Left ventricle myocardium inferior (tissue), 1 donor: ENCODE measurements at places on chromosomes 6 and 20.

- no peak for DNase-seq
These were observed 77.6 kb downstream of the HIVEP2 start for GRCh38 chr6:142867355-142867801.

GRCh38 chr20:24032400-24032898 is 43.9 kb upstream of the GGTLC1 start:
- DNase-seq: no peak

- peak; percentile 40 for DNase-seq
These were observed 161.8 kb downstream of the LRFN2 start for GRCh38 chr6:40425192-40425919.

DNA sequence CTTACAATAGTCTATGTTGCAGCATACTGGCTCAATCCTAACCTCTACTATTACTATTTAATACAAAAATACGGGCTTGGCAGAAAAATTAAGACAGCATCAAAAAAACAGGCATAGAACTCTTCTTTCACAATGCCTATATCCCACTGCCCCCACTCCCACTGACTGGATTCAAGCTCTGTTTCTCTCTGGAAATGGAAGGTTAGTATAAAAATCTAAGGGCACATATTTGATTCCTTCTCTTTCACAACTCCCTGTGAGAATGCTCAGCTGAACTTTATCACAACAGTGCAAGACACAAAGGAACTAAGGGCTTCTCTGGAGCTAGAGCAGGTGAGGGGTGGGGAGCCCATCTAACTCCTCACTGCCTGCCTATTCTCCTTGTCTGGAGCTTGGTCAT is 258.4 kb upstream of the FAM83B start:
- no peak for DNase-seq

- no peak for DNase-seq
These were observed 1.1 kb upstream of the FAM162B start for GRCh38 chr6:116766506-116767176.

GRCh38 chr20:32661820-32662528 is 11.8 kb downstream of the C20orf203 start:
- DNase-seq: no peak

DNA sequence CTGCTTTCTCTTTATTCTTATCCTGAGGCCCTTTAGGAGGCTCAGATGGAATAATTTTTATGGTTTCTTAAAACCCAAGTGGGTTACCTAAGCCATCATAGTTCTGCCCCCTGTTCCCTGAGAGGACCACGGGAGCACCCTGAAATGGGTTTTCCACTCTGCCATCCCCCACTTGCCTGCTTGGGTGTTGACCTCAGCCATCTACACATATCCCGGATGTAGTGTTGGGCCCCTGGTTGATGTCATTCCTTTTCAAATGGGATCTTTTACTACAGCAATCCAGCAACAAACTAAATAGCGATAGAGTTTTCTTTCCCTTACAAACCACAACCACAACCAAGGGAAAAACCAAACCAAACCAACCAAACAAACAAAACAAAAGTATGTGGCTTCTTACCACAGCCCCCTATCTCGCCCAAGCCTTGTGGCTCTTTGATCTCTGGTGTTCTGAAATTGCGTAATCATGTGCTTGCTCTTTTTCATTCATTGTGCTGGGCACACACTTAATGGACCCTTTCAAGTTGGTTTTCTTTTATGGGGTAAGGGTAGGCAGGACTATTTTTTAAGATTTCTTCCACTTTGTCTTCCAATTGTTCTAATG is 154.9 kb downstream of the ESR1 start:
- no peak for DNase-seq

GRCh38 chr20:21322083-21322710 is 19.1 kb downstream of the XRN2 start:
- DNase-seq: no peak

- DNase-seq: no peak
These were observed 375.7 kb upstream of the POU3F2 start for GRCh38 chr6:98458708-98459107.
